ENCODE measurements at places on chromosomes 5 and 9.
A peak's percentile ranks its signal among the peaks of the same experiment; 100 is the strongest.

GRCh38 chr5:161432798-161433197 is 113.7 kb downstream of the GABRB2 start:
- no peak for DNase-seq

- no peak for DNase-seq
Measured at GRCh38 chr9:121383715-121384114, 13.7 kb upstream of the STOM start.

DNA sequence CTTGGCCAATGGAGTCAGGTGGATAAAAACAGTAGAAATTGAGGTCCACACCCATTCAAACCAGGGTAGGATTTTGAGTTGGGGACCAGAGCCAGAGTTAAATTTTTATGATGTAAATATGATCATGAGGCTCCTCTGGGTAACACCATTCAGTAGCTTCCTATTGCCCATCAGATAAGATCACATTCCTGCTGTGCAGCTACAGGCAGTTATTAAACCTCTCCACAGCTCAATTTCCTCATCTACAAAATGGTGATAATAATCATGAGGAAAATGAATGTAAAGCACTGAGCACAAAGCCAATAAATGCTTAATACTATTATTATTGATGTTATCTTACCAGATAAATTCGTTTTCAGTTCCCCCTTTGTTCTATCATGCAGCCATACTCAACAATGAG is 432.0 kb downstream of the CAAP1 start:
- no peak for DNase-seq

GRCh38 chr5:89399548-89399947 is 516.6 kb upstream of the MEF2C start:
- no peak for DNase-seq

DNA sequence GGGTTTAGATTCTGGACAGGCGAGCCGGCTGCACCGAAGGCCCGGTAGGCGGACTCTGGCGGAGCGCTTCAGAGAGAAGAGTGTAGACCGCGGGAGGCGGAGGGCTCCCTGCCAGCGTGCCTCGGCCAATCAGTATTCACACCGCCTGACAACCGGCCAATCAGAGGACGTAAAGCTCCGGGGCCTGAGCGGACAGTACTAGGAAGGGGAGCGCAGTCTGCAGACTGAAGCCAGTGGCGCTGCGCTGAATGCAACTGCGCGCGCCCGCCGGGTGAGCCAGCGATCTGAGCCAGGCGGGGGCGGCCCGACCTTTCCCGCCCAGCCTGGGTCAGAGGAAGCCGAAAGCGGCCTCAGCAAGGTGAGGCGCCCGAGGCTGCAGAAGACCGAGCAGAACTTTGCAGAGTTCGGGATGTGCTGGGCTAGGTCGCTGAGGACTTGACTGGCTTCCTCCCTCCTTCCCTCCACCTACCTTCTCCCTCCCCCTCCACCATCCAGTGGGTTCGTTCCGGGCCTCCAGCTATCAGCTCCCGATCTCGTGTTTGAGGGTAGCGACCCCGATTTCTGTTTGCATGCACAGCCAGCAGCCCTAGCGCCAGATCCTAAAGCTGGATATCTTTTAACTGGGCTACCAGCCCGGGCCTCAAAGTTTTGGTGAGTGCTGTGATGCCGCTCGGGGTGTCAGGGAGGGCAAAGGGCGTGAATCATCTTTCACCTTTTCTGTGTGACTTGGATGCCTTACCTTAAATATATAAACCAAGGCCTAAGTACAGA is at the start of gene DMRT2:
DMRT2 (plus strand) TSS at position 233 of the 771 bp plus-strand sequence. CDS start 1,257 bp downstream, outside the sequence.
- DNase-seq = peak; percentile 87

DNA sequence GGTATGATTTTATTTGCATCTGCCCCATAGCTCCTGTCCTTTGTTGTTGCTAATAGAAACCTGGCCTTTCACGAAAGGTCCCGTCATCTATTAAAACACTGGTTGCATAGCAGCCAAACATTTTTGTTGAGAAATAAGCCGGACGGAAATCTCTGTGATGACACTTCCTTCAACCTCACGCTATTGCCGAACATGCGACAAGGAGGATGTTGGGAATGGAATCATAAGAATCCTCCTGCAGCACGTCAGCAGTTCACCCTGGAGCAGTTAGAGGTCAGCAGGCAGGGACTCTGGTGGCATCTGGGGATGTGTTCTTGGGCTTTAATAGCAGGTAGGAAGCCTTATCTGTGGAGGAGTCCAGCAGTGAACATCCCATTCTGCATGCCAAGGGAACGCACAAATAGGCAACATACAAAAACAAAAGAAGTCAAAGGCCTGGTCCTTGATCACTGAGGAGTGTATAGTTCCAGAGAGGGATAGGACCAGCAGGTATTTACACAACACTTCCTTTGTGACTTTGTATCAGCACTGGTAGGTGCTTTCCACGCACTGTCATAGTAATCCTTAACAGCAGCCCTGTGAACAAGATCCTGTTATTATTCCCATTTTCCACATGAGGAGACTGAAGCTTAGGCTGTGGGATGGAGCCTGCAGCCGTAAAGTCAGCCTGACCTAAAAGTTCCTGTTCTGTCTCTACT is 33.4 kb downstream of the ARHGAP26 start:
- DNase-seq = no peak

DNA sequence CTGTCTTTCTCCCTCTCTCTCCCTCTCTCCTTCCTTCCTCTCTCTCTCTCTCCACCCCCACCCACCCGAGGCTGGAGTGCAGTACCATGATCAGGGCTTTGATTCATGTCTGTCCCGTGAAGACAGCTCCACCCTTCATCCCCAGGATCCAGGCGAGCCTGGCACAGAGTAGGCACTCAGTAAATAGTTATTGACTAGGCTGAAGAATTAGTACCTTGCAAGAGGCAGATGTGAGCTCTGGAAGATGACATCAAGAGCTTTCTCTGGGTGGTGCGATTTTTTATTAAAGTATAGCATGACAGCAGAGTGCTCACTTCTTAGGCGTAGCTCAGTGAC is 24.0 kb upstream of the WDR38 start:
- DNase-seq = no peak

DNA sequence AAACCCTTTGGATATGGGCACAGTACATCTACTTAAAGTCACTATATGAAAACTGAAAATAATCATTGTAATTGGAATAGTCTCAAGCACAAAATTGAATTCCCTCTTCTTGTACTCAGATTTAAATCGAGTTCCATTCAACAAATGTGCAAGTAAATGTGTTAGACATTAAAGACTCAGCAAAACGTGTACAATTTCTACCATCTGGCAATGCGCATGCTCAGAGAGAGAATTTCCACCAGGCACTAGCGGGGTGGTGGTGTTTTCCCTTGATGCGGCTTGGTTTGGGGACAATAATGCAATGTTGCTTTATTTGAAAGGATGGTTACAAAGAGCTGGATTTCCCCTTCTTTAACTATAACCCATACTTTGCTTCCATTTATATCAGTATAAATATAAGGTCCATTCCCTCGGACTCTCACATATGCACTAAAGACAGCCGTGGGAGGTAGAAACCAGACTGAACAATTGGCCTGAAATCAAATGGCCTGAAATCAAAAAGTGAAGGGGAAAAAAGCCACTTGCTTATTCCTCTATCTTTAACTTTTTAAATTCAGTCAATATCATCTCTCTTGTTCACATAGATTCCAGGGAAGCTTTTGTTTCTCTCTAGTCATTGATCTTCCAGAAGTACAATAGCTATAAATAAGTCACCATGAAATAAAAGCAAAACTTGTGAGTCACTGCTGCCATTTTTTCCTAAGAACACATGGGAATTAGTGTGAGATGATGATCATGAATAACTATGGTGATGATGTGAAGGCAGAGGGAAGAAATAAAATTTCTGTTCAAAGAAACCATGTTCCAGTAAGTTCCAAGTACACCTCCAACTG is 59.2 kb downstream of the ADAMTS12 start:
- no peak for DNase-seq

DNA sequence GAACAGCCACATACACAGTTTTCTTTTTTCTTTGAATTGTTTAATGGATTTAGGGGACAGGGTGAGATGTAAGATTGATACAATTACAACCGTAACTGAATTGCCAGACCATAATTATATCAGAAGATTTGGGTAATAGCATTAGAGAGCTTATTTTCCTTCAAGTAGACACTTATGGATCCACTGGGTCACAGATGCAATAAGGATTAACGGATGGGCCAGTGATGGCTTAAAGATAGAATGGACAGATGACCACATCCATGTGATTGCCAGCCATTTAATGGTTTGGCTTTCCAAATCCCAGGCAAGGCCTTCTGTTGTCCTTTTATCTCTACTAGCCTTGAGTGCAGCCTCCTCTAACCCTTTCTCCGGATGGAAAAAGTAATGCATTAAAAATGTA is 94.7 kb upstream of the NUDT12 start:
- DNase-seq = no peak

DNA sequence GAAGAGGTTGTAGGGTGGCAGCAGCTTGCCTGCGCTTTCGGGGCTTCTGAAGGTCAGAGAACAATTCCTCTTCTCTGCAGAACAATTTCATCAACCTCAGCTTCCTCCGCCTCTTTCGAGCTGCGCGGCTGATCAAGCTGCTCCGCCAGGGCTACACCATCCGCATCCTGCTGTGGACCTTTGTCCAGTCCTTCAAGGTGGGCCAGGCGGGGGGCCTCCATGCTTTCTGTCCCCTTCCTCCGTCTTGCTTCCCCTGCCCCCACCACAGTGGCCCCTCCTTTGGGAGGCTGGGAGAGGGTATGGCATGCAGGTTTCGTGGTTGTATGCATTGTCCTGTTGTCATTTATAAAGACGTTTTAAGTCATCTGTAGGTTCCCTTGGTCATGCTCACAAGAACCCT is 195.8 kb downstream of the CACNA1B start:
- DNase-seq = no peak

DNA sequence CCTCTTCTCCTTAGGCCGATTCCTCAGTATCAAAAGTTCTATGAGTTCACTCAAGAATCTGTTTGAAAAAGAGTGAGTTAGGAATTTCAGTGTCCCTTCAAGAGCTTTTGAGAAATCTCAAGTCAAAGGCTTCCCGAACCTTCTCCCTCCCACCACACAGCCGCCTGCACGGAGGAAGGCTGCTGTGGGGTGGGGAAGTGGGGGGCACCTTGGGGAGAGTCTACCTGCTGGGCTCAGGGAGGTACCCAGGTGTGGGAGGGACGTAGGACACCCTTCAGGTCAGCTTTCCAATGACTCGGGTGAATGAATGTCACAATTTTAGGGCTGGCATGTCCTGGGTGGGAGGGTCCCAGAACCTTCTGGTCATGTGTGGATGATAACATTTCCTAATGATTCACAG is 17.5 kb downstream of the CXCL14 start:
- no peak for DNase-seq

DNA sequence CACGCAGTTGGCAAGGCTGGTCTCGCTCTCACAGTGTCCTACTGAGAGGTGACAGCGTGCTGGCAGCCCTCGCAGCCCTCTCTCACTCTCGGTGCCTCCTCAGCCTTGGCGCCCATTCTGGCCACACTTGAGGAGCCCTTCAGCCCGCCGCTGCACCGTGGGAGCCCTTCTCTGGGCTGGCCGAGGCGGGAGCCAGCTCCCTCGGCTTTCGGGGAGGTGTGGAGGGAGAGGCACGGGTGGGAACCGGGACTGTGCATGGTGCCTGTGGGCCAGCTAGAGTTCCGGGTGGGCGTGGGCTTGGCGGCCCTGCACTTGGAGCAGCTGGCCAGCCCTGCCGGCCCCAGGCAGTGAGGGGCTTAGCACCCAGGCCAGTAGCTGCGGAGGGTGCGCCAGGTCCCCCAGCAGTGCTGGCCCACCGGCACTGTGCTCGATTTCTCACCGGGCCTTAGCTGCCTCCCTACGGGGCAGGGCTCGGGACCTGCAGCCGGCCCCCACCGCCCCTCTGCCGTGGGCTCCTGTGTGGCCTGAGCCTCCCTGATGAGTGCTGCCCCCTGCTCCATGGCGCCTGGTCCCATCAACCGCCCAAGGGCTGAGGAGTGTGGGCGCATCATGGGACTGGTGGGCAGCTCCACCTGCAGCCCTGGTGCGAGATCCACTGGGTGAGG is 15.7 kb upstream of the RNF180 start:
- no peak for DNase-seq

- no peak for DNase-seq
Measured at GRCh38 chr9:137837345-137838278, 40.0 kb upstream of the CACNA1B start.

DNA sequence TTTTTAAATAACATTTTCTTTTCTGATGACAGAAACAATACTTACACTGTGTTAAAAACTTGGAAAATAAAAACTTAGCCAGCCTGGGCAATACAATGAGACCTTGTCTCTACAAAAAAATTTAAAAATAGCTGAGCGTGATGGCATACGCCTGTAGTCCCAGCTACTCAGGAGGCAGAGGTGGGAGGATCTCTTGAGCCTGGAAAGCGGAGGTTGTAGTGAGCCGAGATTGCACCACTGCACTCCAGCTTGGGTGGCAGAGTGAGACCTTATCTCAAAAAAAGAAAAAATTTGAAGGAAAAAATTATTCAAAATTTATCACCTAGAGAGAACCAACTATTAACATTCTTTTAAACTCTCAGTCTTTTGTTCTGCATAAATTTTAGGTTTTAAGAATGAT is 4.9 kb upstream of the CMYA5 start:
- no peak for DNase-seq
